Stimulated activated CD8-positive, alpha-beta memory T cell treated with anti-CD3 and anti-CD28 coated beads, Interleukin-15, amount 100 ng/mL, for 4 hours (primary cell): ENCODE measurements at places on chromosomes 4 and X.

GRCh38 chr4:128519163-128519830 is 231.7 kb upstream of the PGRMC2 start:
- no peak for DNase-seq

GRCh38 chrX:153781428-153782047 is 697 bp downstream of the SRPK3 start:
- no peak for DNase-seq

GRCh38 chrX:16772460-16772859 is 13.8 kb upstream of the TXLNG start:
- DNase-seq, result no peak

DNA sequence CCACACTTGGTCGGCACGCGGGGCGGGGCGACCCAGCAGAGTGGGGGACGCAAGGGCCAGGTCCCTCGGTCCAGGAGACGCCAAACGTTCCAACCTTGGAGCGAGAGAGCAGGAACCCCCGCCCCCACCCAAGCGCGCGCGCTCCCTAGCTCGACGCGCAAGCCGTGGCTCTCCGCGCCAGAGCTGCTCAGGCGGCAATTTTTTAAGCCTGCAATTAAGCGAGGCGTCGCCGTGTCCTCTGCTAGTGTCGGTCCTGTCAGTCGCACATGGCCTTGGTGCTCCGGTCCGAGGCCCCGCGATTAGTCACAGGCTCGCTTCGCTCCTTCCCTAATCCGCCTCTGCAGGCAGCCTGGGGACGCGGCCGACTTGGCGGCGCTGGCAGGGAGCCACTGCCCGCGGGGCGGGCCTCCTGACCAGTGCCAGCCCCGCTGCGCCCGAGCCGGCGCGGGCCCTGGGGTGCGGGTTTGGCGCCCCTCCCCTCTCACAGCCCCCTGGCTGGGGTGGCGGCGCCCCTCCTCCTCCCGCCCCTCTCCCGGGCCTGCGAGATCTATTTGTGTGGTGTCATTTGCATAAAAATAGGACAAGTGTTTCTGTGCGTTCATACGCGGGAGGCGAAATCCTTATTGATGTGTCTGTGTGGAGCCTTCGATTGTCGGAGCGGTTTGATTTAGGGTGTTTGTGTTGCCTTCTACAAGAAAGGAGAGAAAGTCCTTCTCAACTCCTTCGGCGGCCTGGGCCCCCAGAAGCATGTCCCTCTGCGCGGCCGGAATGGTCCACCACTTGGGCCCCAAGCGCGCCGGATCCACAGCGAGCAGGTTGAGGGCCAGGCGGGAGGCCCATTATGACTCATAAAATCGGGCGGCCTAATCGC is 9.8 kb upstream of the BCOR start:
- no peak for DNase-seq

- no peak for DNase-seq
Observed at GRCh38 chrX:42079968-42080367, 156.6 kb upstream of the CASK start.

DNA sequence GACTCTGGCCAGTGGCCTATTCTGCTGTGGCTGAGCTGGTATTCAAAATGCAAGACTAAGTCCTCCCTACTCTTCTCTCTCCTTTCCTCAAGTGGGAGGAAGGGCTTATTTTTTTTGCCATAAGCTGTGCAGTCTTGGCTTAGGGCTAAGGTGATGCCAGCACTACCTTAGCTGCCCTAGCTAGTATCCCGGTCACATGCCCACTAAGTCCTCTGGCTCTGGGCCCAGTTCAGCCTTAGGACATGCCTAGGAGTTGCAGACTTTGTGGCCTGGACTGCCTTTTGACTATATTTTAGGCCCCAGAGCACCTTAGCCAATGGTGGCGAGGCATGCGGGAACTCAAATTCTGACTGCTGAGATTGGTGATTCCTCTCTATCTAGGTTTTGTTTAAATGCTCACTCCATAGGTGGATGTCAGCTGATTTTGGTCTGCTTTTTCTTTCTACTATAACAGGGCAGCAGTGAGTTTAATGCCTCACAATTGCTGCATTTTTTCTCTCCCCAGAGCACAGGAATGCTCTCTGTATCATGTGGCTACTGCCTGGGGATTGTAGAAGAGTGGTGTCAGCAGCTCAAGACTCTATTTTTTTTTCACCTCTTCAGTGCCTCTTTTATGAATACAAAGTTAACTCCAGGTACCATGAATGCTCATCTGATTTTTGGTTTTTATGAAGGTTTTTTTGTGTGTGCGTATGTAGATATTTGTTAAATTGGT is 472.9 kb upstream of the GRID2 start:
- no peak for DNase-seq
